ENCODE measurements at places on chromosomes 6 and 20. TPM values are rescaled to one million over a fixed set of nuclear protein-coding genes. Genes with fewer than 3 reads are reported as not detected.

DNA sequence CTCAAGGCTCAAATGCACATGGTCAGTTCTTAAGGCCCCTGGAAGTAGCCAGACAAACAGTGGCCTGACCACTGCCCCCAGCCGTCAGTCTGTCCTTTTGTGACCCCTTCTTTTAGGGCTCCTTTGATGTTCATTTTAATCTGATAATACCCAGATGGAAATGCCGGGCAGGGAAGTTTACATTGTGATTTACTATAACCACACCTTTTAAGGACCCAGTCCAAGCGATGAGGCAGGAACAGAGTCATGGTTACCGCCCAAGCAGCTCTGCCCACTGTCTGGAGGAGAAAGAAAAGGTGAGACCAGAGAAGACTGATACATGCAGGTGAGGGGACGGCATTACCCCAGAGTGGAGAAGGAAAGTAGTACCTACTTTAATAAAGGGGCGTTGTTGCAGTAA is 110.6 kb downstream of the PLEKHG1 start:
- DNase-seq: no peak

Gene TMEM217
- 1.2 TPM for total RNA-seq

- no peak for DNase-seq
Observed at GRCh38 chr6:40957616-40958492, 81.2 kb downstream of the UNC5CL start.

Gene DEFB132
- total RNA-seq: not detected

DNA sequence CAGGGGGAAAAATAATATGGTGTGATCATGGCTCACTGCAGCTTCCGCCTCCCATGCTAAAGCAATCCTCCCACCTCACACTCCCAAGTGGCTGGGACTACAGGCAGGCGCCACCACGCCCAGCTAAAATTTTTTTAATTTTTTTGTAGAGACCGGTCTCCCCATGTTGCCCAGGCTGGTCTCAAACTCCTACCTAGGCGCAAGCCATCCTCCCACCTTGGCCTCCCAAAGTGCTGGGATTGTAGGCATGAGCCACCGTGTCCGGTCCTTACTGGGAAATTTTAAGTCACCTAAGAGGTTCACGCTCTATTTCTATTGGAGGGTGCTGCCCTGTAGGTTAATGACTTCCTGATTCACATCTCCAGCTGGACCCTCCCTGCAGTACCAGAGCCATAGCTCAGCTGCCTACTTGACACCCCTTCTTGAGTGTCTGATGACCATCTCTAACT is 626 bp upstream of the CDK5RAP1 start:
- no peak for DNase-seq

Gene KIFC1
- 0.70 TPM for total RNA-seq

Gene ZBTB2
- total RNA-seq: 19.3 TPM

Gene XKR7
- 0.10 TPM for total RNA-seq

- DNase-seq: no peak
Observed at GRCh38 chr20:57870597-57871236, 160.9 kb upstream of the PMEPA1 start.

- no peak for DNase-seq
Observed at GRCh38 chr6:72322771-72323170, 299.1 kb upstream of the KCNQ5 start.

Gene STMN3
- 32.2 TPM for total RNA-seq

DNA sequence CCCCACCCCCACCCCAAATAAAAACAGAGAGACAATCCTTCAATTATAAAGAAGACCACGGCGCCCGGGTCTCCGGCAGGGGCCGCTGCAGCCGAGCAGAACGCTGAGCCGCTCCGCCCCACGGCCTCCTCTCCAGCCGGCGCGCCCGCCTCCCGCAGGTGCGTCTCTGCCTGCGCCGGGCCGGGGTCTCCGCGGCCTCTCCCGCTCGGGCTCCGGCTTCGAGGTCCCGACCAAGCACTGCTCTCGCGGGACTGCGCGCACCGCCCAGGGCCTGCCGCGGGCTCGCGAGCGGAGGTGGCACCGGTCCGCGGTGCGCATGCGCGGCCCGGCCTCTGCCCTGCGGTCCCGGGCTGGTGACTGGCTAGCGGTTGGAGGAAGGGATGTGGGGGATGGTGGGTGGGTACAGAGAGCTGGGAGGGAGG is 241 bp upstream of the SIRT5 start:
- DNase-seq: peak; percentile 99

Gene CCN2
- 1.0 TPM for total RNA-seq

DNA sequence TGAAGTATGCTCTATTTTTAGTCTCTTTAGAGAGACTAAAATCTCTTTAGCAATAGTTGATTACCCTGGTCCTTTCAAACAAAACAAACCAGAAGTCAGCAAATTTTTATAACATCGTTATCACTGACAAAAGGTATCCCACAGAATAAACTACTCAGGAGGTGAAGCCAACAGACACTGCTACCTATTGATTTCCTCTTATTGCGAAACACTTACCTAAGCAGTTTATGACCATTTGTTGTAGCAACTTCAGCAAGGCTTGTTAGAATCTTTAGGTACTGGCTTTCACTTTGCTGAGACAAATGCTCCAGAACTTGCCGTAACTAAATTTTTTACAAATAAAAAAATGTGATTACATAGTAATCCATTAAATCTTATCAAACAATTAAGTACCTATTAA is 64.4 kb downstream of the HACE1 start:
- no peak for DNase-seq

GRCh38 chr6:52640170-52640569 is 30.7 kb upstream of the TMEM14A start:
- no peak for DNase-seq

- DNase-seq: no peak
Observed at GRCh38 chr6:163248051-163248450, 166.5 kb upstream of the QKI start.

GRCh38 chr6:48542191-48542590 is 431.2 kb upstream of the PTCHD4 start:
- no peak for DNase-seq

- DNase-seq: no peak
Observed at GRCh38 chr20:25507385-25508082, 77.8 kb downstream of the NINL start.

Gene HLA-DPB1
- total RNA-seq: 1,068 TPM

DNA sequence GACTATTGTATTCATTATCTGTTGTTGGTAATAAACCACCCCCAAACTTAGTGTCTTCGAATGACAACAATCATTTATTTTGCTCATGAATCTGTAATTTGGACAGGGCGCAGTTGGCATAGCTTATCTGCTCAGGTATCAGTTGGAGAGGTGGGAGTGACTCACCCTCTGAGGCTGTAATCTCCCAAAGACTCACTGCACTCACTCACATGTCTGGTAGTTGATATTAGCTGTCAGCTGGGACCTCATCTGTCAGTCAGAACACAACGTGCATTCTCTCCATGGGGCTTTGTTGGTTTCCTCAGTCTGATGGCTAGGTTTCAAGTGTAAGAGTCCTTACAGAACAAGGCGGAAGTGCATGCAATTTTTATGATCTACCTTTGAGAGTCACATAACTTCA is 219.0 kb upstream of the PRND start:
- DNase-seq: no peak

- no peak for DNase-seq
Observed at GRCh38 chr20:57076152-57076652, 190.2 kb downstream of the BMP7 start.

DNA sequence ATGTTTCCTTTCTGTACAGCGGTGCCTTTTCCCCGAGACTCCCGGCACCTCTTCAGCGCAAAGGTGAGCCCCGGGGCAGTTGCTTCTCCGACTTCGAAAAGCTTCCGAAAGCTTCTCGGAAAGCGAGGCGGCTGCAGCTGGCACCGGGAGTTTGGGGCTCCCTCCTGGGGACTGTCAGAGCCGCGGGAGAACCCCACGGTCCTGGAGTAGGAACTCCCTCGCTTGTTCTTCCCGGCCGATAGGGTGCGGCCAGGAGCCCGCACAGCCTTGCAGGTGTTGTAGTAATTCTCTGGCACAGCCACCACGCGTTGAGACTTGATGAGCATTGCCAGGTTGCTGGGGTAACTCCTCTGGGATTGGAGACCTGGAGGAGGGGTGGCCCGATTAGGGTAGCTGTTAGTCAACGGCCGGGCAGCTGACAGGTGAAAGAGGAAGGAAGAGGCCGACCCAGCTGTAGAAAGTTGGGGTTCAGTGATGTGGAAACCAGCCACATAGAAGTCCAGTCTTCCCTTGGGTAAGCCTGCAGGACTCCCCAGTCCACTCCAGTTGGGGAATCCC is 721 bp downstream of the KDM1B start:
- peak; percentile 83 for DNase-seq

Gene EPHA7
- total RNA-seq: not detected

GRCh38 chr6:14709900-14710299 is 536.0 kb upstream of the JARID2 start:
- no peak for DNase-seq

Gene HACE1
- 21.4 TPM for total RNA-seq

DNA sequence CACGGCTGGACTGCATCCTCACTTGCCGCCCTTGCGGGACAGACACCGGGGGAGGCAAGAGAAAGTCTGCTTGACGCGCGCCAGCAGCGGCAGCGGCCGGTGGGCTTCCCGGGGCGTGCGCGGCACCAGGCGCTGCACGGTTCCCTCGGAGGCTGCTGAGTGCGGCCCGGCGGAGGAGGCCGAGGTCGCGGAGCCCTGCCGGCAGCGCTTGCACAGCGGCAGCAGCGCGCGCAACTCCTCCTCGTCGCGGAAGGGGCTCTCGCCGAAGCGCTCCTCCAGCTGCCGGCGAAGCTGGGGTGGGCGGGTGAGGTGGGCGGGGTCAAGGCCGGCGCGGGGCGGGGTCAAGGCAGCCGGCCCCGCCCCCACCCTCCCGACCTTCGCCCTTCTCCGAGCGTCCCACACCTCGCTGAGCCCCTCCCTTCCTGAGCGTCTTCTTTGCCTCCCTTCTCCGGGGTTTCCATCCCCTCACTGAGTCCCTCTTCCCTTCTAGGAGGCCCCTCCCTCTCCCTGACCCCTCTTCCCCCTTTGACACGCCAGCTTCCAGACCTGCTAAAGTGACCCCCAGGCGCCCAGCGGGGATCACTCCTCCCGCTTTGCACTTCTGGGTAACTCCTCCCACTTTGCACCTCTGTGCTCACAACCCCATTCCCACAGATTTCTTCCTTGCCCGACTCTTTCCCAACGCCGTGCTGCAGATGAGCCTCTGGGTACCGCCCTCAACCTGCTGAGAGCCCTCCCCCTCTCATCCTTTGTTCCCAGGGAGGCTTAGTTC is 8.8 kb downstream of the DUSP15 start:
- DNase-seq: peak; percentile 81

DNA sequence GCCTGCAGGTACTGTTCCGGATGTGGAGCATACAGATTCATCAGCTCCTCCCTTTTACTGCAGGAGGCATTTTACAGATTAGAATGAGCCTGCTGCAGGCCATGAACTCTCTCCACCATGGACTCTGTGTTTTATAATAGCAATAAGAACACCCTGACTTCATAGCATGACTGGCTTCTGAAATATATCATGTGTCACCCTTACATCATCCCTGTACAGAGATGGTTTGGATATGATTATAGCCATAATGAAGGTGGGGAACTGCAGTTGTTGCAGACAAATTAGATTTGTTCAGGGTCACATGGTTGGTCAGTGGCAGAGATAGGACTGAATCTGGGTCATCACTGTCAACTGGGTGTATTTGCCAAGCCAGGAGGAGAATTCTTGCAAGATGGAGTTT is 100.7 kb downstream of the FOXO3 start:
- DNase-seq: no peak

GRCh38 chr20:58339741-58340140 is 30.2 kb downstream of the RAB22A start:
- no peak for DNase-seq

Gene BPIFB2
- total RNA-seq: not detected

- DNase-seq: no peak
Observed at GRCh38 chr6:129536271-129536670, 173.7 kb downstream of the ARHGAP18 start.

- no peak for DNase-seq
Observed at GRCh38 chr6:136992113-136992512, 52.7 kb downstream of the IL20RA start.

Gene PNPLA1
- total RNA-seq: 0.32 TPM

Gene KCNG1
- 20.3 TPM for total RNA-seq

Gene SRMS
- 0.17 TPM for total RNA-seq

- DNase-seq: no peak
Observed at GRCh38 chr6:22323848-22324247, 27.0 kb upstream of the PRL start.

Gene GSTA2
- not detected for total RNA-seq

Gene PIM1
- total RNA-seq: 99.7 TPM

Gene C6orf52
- total RNA-seq: not detected

GRCh38 chr20:39751557-39752137 is 789.5 kb downstream of the DHX35 start:
- DNase-seq: no peak

- no peak for DNase-seq
Observed at GRCh38 chr6:56368491-56368890, 121.1 kb upstream of the COL21A1 start.

Gene RAB44
- total RNA-seq: 0.19 TPM

DNA sequence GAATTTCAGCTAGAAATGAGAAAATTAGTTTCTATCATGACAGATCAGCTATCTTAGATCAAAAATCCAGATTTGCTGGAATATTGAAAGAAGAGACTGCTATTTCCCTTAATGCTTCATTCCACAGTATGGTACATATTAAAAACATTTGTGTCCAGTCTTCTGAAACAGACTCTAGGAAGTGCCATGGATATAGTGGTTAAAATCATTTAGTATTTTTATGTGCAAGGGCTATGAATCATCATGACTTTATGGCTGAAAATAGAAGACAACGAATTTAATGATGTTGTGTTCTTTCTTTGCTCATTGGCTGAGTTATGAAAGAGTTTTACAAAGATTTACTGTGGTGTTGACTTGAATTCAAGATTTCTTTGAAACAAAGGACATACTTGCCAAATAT is 146.6 kb downstream of the ANKRD60 start:
- DNase-seq: no peak

Gene DEK
- 114 TPM for total RNA-seq

GRCh38 chr20:38674765-38675133 is 49.5 kb upstream of the SLC32A1 start:
- peak; percentile 14 for DNase-seq

Measured in B cell (primary cell).